Cardiac fibroblast (primary cell): ENCODE measurements at places on chromosomes 12 and 14.

DNA sequence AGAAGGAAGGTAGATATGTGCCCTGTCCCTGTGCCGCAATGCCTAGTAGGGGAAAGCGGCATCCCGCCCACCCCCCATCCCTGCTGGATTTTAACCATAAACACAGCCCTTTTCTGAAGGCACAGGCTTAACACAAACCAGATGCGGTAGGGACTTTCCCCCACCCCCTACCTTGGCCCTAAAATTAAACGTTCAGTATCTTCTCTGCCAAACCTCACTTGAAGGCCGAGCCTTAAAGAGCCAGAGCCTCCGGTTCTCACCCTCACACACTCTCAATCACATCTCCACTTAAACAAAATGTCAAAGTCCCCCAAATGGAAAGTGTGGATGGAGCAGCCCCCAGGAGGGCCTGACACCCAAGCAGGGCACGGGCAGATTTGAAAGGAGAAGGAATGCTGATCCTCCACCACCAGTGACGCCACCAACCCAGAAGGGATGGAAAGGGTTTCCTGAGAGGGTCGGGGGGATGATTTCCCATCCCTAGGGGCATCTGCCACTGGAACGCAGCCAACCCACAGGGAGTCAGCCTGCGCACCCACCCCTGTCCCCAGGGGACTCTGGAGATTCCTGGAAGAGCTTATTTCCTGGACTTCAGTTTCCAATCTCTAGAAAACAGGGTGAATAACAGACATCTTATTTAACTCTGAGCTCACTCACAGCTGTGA is 26.4 kb downstream of the ACTN1 start:
- DNase-seq: peak; percentile 79

DNA sequence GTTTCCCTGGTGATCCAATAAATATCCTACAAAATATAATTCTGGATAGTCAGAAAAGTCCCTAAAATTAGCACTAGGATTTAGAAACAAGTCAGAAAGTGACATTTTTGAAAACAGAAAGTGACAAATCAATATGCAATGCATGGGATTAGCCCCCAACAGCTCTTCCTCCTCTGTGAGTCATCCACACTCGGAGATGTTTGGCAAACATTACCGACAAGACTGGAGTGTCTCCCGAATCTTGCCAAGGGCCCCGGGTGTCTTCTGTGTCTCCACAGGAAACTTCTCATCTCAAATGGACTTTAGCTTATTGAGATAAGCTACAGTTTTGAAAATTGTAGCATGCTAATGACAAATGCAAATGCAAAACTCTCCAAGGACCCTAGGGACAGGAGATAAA is 398.9 kb upstream of the CCDC196 start:
- peak; percentile 37 for DNase-seq

DNA sequence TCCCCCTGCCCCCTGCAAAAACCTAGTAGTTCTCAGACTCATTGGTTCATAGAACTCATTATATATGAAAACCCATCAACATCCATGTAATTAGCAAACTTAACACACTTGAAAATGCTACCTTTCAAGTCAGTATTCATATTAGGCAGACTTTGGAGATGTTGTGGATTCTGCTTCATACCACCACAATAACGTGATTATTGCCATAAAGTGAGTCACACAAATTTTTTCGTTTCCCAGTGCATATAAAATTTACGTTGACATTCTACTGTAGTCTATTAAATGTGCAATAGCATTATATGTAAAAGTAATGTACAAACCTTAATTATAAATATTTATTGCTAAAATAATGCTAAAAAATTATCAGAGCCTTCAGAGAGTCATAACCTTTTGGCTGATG is 654.0 kb downstream of the DIO2 start:
- no peak for DNase-seq

GRCh38 chr14:101192661-101193000 is 289.1 kb upstream of the RTL1 start:
- DNase-seq: no peak

DNA sequence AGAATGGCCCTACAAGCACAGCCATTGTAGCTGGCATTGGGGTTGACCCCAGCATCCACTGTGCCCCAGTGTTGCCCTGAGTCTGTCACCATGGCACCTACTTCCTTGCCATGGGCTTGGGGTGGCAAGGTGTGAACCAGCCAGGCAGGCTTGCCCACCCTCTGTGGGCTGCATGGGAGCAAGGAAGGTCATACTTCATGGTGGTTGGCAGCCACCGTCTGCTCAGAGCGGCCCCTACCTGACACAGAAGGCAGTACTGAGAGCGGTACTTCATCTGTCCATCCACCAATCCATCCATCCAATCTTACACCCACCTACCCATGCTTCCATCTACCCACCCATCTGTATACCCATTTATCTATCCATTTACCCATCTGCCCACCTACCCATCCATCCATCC is 160.1 kb downstream of the KIF26A start:
- DNase-seq: no peak

- no peak for DNase-seq
Measured at GRCh38 chr14:51079085-51079484, 15.8 kb downstream of the TRIM9 start.

GRCh38 chr14:104680056-104680805 is 9.2 kb upstream of the INF2 start:
- peak; percentile 79 for DNase-seq

GRCh38 chr14:27506272-27506671 is 908.4 kb upstream of the NOVA1 start:
- no peak for DNase-seq

DNA sequence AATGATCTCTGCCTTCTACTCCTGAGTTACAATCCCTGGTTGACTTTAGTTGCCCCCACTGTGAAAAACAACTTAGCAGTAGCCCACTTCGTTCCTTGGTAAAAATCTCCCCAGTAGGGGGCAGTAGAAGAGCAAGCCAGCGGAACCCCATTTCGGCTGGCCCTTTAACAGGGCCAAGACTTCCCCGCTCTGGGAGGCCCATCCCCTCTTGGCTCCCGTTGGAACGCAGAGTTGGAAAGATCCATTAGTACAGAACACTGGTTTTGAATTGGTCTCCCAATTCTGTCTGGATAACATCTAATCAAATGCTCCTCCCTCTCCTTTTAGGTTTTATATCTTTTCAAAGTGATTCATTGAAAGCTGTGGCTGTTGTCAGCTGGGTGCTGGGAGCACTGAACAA is 1133.3 kb downstream of the BCL11B start:
- peak; percentile 10 for DNase-seq

DNA sequence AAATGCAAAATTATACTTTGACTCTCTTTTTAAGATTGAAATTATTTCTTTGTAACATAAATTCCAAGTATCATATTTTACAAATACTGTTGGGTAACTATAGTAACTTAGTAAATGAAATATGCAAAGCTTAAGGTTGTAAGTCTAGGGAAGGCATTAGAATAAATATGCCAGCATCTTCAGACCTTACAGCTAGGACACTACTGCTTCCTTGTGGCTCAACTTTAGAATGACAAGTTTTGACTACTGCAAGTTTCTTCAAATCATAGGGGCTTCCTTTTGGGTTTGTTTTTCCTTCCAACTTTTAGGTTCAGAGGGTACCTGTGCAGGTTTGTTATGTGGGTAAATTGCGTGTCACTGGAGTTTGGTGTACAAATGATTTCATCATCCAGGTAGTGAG is 17.7 kb upstream of the ANP32D start:
- DNase-seq: peak; percentile 50

DNA sequence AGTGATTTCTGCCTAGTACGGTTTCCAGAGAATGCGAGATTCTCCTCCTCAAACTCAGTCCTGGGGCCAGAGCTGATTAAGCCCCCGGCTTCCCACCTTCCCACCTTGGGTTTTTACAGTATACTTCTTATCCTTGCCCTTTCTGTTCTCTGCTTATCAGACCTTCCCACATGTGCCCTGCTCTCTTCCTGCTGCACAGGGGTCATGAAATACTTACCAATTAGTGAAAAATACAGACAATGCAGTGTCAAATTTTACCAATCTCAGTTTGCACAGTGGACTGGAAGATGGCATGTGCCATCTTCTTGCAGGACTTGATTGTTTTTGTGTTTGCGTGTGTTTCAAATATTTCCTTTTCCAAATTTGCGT is 14.7 kb downstream of the SUSD6 start:
- DNase-seq: no peak

DNA sequence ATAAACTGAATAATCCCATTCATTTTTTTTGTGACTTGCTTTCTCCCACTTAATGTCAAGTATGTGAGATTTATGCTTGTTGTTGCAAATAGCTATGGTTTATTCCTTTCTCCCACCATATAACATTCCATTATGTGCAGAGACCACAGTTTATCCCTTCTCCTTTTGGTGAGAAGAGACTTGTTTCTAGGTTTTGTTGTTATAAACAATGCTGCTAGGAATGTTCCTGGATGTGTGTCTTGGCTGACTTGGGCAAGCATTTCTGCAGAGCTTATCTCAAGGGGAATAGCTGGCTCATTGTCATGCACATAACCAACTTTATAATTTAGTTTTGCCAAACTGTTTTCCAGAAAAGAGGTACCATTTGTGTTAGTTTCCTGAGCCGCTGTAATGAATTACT is 47.6 kb upstream of the PPP1CC start:
- DNase-seq: peak; percentile 44

DNA sequence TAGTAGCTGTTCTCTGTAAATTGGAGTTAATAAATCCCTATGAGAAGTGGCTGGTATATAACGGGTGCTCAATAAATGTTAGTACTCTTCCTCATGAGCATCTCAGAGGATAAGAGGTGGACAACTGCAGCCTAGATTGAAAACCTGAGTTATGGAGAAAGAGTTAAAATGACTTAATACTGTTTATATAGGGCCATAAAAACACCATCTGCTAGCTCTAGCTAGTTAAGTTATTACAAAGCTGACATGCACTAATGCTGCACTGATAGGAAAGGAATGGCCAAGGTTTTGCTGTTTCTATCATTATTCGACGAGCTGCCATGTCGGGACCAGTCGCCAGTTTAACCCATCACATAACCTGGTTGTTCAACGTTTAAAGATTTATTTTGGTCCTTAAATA is 72.0 kb upstream of the SEL1L start:
- DNase-seq: no peak

DNA sequence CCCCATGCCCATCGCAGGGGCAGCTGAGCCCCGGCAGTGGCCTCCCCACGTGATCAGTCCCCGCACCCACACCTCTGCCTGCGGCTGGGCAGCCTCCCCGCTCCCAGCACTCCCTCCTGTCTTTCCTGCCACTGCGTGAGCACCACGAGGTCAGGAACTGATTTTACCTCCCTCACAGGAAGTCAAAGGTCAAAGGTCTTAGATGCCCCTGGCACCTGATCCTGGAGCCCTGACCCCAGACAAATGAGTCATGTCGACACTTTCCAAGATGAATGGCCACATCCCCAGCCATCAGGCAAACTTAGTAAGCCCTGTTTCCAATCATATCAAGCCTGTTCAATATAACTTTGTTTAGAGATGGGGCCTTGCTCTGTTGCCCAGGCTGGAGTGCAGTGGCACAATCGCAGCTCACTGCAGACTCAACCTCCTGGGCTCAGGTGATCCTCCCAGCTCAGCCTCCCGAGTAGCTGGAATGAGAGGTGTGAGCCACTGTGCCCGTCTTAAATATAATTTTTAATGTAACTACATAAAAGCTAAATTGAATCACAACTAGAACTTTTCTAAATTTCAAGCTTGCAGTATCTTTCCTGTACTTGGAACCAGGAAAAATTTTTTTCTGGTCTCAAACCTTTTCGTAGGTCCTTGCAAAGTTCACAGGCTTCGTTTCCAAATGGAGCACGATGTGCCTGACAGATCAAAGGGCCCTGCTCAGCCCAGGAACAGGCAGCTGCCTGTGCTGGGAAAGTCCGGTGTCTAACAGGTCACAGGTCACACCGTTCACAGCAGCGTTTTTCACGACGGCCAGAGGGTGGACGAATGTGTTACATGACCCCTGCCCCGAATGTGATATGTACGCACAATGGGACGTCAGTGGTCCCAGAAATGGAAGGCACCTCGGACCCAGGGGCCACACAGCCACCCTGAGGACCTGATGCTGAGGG is 1.9 kb downstream of the LRCOL1 start:
- no peak for DNase-seq

- DNase-seq: no peak
Measured at GRCh38 chr12:14577344-14577743, 9.7 kb upstream of the PLBD1 start.

- peak; percentile 63 for DNase-seq
Measured at GRCh38 chr12:47085815-47086252, 6.1 kb upstream of the AMIGO2 start.

GRCh38 chr14:93537951-93538350 is 107.2 kb downstream of the UNC79 start:
- DNase-seq: no peak

DNA sequence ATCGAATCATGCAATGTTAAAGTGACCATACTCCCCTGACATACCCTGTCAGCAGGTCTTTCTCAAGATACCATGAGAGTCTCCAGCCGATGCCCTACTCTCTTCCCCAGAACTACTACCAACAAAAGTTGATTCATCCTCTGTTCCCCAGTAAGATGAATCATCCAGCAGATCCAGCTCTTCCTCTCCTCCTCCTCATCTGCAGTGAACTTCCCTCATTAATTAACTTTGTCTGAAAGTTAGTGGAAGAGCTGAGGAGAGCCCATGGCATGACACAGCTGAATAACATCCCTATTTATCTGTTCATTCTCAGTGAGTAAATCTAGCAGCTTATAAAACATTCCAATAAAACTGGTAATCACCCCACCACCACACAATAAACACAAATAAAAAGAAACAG is 213.4 kb downstream of the EGLN3 start:
- peak; percentile 48 for DNase-seq

DNA sequence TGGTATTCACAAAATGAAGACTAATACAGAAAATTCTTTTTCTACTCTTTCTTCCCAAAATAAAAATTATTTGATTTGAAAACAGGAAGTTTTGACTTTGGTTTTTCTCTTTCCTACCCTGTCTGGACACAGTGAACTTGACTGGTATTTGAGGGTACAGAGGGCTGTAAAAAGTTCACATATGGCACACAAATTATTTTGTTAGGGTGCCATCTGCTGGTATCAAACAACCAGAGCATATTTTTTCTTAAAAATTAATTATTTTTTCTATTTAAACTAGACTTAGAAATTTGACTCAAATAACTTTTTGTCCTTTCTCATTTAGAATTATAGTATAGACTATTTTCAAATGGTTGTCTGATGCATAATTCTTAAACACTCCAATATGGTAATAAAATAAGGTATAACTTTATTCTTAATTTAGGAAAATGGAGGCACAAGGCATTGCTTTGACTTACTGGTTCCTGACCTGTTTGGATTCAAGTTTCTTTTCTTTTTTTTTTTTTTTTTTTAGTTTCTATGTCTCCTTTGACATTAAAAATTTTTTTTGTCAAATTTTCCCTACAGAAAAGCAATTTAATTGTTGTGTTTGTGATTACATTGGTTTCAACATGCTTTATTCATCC is 390.6 kb downstream of the PRKD1 start:
- peak; percentile 60 for DNase-seq

GRCh38 chr14:83478741-83479140 is 1945.1 kb upstream of the SEL1L start:
- no peak for DNase-seq
